ENCODE measurements at places on chromosomes 4 and X. TPM values are rescaled to one million over a fixed set of nuclear protein-coding genes. Genes with fewer than 3 reads are reported as not detected.

ERAS gene
- total RNA-seq, result 0.37 TPM

LIMCH1 gene
- total RNA-seq, result 0.15 TPM

CACNA1F gene
- total RNA-seq, result not detected

MEPE gene
- total RNA-seq, result not detected

All from activated T-cell treated with anti-CD3 and anti-CD28 coated beads, Interleukin-2, amount 50 U/mL, for 4 hours (primary cell).